Activated CD4-positive, alpha-beta T cell treated with anti-CD3 and anti-CD28 coated beads, Interleukin-2, amount 10 ng/mL, durations not matched to agents 7 days and 5 days (primary cell): ENCODE measurements at places on chromosomes 13 and 19. TPM values are rescaled to one million over a fixed set of nuclear protein-coding genes. Genes with fewer than 3 reads are reported as not detected.

The SERP2 gene
- total RNA-seq: not detected

The LRRC25 gene
- not detected for total RNA-seq

The DCT gene
- 0.15 TPM for total RNA-seq

The SPRY2 gene
- not detected for total RNA-seq

The PSG6 gene
- not detected for total RNA-seq

The PLPP2 gene
- 0.22 TPM for total RNA-seq

The EGLN2 gene
- 126 TPM for total RNA-seq

The FCHO1 gene
- 84.1 TPM for total RNA-seq

The PCDH20 gene
- total RNA-seq: not detected

The POU2F2 gene
- 22.9 TPM for total RNA-seq
